H9 (cell line): ENCODE measurements at places on chromosomes 11 and 22. TPM values are rescaled to one million over a fixed set of nuclear protein-coding genes. Genes with fewer than 3 reads are reported as not detected.

Gene CHRM1
- not detected in 2 replicates for total RNA-seq

Gene OR52D1
- not detected in 2 replicates for total RNA-seq

Gene FAM181B
- 0.13 and 0.44 TPM in 2 replicates for total RNA-seq

Gene SEPTIN3
- total RNA-seq = 32.4 and 33.3 TPM in 2 replicates

DNA sequence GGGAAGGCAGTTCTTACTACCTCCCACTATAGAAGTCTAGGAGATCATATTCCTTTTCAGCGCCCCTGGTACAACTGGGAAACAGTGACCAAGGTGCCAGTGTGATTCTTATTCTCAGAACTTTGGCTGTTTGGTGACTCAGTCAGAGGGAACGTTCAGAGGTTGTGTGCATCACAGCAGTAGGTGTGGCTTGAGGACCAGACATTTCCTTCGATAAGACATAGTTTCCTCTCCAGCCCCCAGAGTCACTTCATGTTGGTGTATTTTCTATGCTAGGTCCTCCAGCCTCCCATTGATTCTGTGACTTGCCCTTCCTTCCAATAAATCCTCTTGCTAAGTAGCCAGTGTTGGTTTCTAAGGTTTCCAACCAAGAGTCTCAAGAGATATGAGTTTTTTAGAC, 171.9 kb upstream of the MPPED2 start:
- no peaks in the 10 kb centered on the region for H3K27me3 ChIP-seq
- H3K4me3 ChIP-seq = no peak overlapping the region
- no peak overlapping the region for H3K27ac ChIP-seq
- H3K36me3 ChIP-seq = peaks cover 11% of the 10 kb centered on the region
- DNase-seq = no peak
- no peaks in the 10 kb centered on the region for H3K4me1 ChIP-seq

- H3K27ac ChIP-seq = no peak overlapping the region
- no peaks in the 10 kb centered on the region for H3K4me1 ChIP-seq
- DNase-seq = no peak
- H3K27me3 ChIP-seq = no peaks in the 10 kb centered on the region
- no peaks in the 10 kb centered on the region for H3K36me3 ChIP-seq
- no peak overlapping the region for H3K4me3 ChIP-seq
Observed at GRCh38 chr22:29780748-29781676, 13.8 kb downstream of the UQCR10 start.

DNA sequence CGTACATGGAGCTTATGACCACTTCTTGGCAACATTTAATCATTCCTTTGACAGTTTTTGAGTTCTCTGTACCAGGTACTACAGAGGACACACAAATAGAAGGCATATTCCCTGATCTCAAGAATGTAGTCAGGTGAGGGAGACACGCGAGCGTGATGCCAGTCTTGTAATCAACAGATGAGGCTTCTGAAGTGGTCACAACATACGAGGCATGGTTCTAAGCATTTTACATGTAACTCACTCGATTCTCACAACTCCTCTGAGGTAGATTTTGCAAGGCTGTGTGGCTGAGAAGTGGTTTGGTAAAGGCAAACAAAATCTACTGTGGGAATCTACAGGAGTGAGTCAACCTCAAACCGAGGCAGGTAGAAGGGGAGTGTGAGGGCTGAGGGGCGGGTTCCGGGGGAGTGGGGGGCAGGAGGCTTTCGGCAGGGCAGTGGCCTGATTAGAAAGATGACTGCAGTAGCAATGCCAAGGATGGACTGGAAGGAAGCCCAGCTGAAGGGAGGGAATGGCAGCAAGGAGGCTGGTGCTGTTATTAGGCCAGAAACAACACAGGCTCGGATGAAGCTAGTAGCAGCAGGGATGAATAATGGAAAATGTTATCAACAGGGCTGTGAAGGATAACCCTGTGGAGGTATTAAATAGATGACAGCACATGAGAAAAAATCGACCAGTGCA, 63.8 kb downstream of the ST14 start:
- H3K4me1 ChIP-seq = no peaks in the 10 kb centered on the region
- H3K27me3 ChIP-seq = no peaks in the 10 kb centered on the region
- no peak overlapping the region for H3K4me3 ChIP-seq

- H3K27ac ChIP-seq = no peak overlapping the region
- no peak overlapping the region for H3K4me3 ChIP-seq
- no peaks in the 10 kb centered on the region; the same call in 2 of the 3 replicates for H3K36me3 ChIP-seq
- H3K4me1 ChIP-seq = no peaks in the 10 kb centered on the region
- DNase-seq = no peak
- H3K27me3 ChIP-seq = no peaks in the 10 kb centered on the region
Observed at GRCh38 chr22:45612451-45612901, 59.2 kb upstream of the ATXN10 start.

DNA sequence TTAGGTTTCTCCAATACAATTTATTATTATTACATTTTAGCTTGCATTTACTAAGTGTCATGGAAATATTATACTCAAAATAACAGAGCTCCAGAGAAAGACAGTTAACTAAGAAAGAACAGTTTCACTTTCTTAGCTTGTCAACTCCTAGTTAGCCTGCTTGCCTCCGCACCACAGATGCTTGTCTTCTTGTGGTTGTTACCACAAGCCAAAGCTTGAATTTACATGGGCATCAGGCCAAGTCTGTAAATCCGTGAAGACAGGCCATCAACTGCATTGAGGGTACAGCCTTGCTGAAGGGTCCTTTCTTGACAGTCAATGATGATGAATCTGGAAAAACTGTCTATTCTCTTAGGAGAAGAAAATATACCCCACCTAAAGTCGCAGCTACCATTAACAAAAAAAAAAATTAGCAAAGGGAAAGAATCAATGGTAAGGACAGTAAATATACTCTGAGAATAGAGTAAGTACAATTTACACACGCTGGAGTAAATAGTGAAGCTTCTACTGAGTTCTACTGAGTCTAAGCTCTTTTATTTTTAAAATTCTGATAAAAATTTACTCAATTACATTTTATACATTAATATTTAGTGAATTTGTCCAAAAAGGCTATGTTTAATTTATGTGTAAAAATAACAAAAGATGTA, 15.6 kb upstream of the DENND5A start:
- H3K4me3 ChIP-seq = no peak overlapping the region
- H3K4me1 ChIP-seq = no peaks in the 10 kb centered on the region
- no peak overlapping the region for H3K27ac ChIP-seq
- DNase-seq = no peak
- peaks cover 25% of the 10 kb centered on the region; the same call in 2 of the 3 replicates for H3K36me3 ChIP-seq
- no peaks in the 10 kb centered on the region for H3K27me3 ChIP-seq

DNA sequence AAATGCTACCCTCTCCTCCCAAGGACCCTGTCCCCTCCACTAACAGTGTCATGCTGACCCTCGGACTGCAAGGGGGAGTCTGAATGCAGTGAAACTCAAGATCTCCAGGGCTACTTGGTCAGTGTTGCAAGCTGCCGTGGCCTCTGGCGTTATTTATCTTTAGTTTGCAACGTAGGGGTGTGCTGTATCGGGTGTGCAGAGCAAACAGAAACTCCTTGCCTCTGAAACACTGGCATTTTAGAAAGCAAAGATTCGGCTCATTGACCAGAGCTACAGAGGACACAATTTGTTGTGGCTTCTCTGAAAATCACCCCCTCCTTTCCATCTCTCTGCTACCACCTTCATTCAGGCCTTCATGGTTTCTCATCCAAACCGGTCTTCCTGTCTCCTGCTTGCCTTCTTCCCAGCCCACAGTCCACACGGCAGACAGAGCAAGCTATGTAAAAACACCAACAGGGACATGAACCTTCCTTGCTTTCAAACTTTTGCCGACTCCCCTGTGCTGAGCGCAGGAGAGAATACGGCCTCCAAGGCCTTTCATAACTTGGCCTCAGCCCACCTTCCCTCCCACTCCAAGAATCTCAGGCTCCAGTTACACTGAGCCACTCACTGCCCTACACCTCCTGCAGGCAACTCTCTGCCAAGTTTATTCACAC, 14.9 kb downstream of the FZD4 start:
- no peaks in the 10 kb centered on the region for H3K36me3 ChIP-seq
- H3K4me3 ChIP-seq = no peak overlapping the region
- no peaks in the 10 kb centered on the region; the same call in 1 of the 2 replicates for H3K4me1 ChIP-seq

- no peak overlapping the region for H3K27ac ChIP-seq
- H3K36me3 ChIP-seq = no peaks in the 10 kb centered on the region
- DNase-seq = no peak
- H3K27me3 ChIP-seq = no peaks in the 10 kb centered on the region
- peaks cover 2% of the 10 kb centered on the region; the same call in 1 of the 2 replicates for H3K4me1 ChIP-seq
Observed at GRCh38 chr11:83456566-83456965, 170.4 kb upstream of the CCDC90B start.

DNA sequence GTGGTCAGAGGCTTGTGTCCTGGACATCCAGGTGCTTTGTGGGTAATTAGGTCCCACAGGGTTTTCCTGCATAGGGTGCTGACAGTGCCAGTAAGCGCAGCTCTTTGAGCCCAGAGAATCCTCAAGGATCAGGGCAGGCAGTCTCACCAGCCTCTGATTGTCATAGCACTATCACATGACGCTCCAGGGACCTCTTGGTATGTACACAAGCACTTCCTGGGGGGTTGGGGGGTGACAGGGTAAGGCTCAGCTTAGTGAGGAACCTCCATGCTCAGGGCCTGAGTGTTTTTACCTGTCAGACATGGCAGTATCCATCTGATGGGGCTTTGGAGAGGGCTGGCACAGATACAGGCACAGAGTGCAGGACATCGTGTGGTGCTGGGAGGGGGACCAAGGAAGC, 27.9 kb upstream of the SUSD2 start:
- H3K4me3 ChIP-seq = no peak overlapping the region
- no peaks in the 10 kb centered on the region; the same call in 1 of the 2 replicates for H3K4me1 ChIP-seq
- H3K36me3 ChIP-seq = no peaks in the 10 kb centered on the region; the same call in 1 of the 2 replicates
- no peak for DNase-seq
- no peaks in the 10 kb centered on the region for H3K27me3 ChIP-seq

DNA sequence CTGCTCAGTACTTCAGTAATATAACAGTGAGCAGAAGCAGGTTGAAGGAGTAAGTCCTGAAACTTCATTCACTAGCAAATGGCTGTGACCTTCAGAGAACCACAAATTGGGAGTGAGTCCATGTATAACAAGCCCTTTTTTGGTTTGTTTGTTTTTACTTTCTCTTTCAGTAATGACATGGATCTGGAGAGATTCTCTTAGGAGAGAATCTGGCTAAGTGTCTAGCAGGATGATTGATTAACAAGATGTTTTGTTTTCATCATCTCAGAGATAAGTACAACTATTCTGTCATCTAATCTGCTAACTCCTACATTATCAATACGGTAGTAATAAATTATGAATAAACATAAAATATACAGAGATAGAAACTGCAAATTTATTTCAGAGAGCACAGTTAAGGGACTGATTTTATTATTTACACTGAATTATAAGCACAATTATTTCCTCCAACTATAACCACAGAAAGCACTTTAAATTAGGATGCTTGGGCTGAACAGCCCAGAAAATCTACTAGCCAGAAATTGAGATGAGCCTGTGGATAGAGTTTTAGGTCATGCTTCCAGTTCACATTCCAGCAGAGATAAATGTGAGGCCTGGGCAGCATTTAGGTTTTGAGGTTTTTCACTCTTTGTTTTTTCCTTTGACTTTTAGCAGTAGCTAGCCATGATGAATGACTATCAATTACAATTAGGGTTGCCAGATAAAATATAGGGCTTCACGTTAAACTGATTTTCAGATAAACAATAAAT, 429.3 kb upstream of the FAT3 start:
- no peaks in the 10 kb centered on the region for H3K27me3 ChIP-seq
- no peaks in the 10 kb centered on the region for H3K4me1 ChIP-seq
- no peak for DNase-seq
- no peaks in the 10 kb centered on the region for H3K36me3 ChIP-seq
- no peak overlapping the region for H3K4me3 ChIP-seq
- H3K27ac ChIP-seq = no peak overlapping the region

DNA sequence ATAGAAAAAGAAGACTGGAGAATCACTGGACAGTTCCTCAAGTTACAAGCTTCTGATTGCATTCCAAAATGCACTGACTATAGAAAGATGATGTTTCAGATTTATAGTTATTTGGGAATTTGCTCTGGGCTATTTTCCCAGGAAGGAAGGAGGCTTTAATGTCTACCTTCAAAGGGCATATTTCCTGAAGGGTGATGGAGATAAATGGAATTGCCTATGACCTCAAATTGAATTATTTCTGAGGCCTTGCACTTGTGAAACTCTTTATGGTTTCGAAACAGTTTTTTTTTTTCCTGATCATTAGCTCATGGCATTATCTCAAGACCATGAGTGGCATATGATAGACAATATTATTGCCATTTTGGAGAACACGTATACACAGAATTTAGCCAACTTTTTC, 333.9 kb downstream of the METTL15 start:
- H3K4me3 ChIP-seq = no peak overlapping the region
- no peak overlapping the region for H3K27ac ChIP-seq
- no peak for DNase-seq
- no peaks in the 10 kb centered on the region for H3K36me3 ChIP-seq

DNA sequence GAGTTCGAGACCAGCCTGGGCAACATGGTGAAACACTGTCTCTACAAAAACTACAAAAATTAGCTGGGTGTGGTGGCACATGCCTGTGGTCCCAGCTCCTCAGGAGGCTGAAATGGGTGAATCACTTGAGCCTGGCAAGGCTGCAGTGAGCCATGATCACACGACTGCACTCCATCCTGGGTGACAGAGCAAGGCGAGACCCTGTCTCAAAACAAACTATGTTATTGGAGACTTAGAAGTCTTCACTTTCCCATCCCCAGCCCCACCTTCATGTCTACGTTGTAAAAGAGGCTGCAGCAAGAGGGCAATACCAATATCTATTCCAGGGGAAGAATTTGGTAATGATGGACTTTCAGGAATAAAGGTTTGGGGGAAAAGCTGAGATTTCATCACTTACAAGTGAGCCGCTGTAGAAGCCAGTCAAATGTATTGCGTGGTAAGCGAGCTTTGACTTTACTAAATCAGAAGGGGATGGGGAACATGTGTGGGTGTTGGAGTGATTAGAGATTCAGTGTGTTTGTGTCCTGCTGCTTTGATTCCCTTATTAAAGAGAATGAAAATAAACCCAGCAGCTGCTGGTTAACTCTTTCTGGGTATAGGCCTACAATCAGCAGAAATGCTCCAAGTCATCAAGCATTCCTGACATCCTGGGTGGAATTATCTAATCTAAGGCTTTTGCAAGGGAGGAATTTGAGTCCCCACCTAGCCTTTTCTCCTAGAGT, 53.7 kb downstream of the UBASH3B start:
- H3K4me1 ChIP-seq = no peaks in the 10 kb centered on the region
- no peak overlapping the region for H3K4me3 ChIP-seq
- H3K36me3 ChIP-seq = no peaks in the 10 kb centered on the region
- no peak for DNase-seq

DNA sequence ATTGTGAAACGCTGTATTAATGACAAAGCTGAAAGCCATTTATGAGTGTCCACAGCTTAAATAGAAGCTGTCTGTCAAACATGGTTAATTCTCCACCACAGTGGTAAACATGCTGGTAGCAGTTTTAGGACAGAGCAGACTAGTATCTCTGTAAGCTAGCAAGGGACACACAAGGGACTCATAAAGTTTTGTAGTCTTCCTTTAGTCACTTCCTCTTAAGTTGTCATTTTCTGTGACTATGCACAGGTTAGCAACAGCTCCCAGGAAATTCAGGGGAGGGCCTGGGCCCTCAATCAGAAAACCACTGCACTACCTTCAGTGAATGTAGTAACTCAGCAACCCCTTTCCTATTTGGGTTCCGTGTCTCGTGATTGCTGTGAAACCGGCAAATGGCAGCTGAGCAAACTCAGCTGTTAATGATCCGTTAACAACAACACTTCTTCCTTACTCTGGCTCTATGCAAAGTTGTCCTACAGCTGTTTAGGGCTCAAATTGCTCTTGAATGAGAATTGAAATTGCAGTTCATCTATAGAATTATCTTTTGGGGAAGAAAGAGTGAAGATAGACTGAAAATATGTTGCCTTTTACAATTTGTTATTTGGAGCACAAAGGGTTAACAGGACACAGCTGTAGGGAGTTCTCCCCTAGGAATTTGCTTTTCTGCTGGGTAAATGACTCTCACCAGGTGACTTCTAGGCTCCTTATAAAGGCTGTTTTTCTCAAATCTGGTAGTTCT, at the start of gene MMP26:
Gene MMP26 (plus strand): TSS at position 731 of the 736 bp plus-strand sequence.
- H3K4me1 ChIP-seq = peaks cover 4% of the 10 kb centered on the region; the same call in 1 of the 2 replicates
- no peaks in the 10 kb centered on the region for H3K27me3 ChIP-seq
- peak; percentile 39 for DNase-seq
- peak within 1 kb of the TSS; percentile 58 for H3K27ac ChIP-seq
